Activated naive CD8-positive, alpha-beta T cell treated with anti-CD3 and anti-CD28 coated beads for 36 hours (primary cell): ENCODE measurements at places on chromosomes 11 and 22. TPM values are rescaled to one million over a fixed set of nuclear protein-coding genes. Genes with fewer than 3 reads are reported as not detected.

- H3K27ac ChIP-seq: no peak overlapping the region
- no peaks in the 10 kb centered on the region for H3K36me3 ChIP-seq
- no peaks in the 10 kb centered on the region for H3K4me1 ChIP-seq
- DNase-seq: no peak
- no peaks in the 10 kb centered on the region for H3K27me3 ChIP-seq
- no peak overlapping the region for H3K4me3 ChIP-seq
These were observed 51.5 kb downstream of the IRAG1 start for GRCh38 chr11:10641912-10642697.

- no peak overlapping the region for H3K4me3 ChIP-seq
- H3K27me3 ChIP-seq: no peaks in the 10 kb centered on the region
- H3K4me1 ChIP-seq: peaks cover 1% of the 10 kb centered on the region
- H3K36me3 ChIP-seq: no peaks in the 10 kb centered on the region
- no peak for DNase-seq
These were observed 106.9 kb downstream of the CTNND1 start for GRCh38 chr11:57868491-57868890.

Gene OR2AG2
- total RNA-seq: 0.08 TPM

- no peak overlapping the region for H3K27ac ChIP-seq
- H3K4me1 ChIP-seq: no peaks in the 10 kb centered on the region
- H3K27me3 ChIP-seq: no peaks in the 10 kb centered on the region
- no peaks in the 10 kb centered on the region for H3K36me3 ChIP-seq
- no peak for DNase-seq
These were observed 367.6 kb downstream of the SOX6 start for GRCh38 chr11:15988693-15989231.

Gene TIGD3
- total RNA-seq: 0.54 TPM

GRCh38 chr11:398826-399225 lies 4.8 kb downstream of the PKP3 start:
- no peaks in the 10 kb centered on the region for H3K4me1 ChIP-seq
- no peak overlapping the region for H3K4me3 ChIP-seq
- DNase-seq: no peak
- peaks cover 3% of the 10 kb centered on the region for H3K36me3 ChIP-seq

- peaks cover 32% of the 10 kb centered on the region for H3K4me1 ChIP-seq
- H3K27me3 ChIP-seq: no peaks in the 10 kb centered on the region
- H3K36me3 ChIP-seq: peaks cover 27% of the 10 kb centered on the region
- H3K4me3 ChIP-seq: no peak overlapping the region
These were observed 2.4 kb downstream of the RRP8 start for GRCh38 chr11:6601041-6601461.

Gene KRTAP5-2
- not detected for total RNA-seq

DNA sequence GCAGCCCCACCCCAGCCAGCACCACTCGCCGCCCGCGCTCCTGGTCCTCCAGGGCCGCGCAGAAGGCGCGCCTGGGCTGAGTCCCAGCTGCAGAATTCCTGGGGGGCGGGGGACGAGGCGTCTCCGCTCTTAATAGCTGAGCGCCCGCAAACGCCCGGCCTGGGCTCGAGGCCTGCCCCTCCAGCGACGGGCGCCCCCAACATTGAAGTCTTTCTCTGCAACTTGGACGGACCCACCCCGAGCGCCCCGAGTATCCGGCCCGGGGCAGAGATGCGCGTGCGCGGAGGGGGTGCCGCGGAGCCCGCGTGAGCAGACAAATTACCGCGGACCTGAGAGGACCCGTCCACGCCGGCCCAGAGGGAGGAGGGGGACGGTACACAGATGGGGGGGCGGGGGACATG lies 6.7 kb upstream of the SYT7 start:
- no peaks in the 10 kb centered on the region for H3K36me3 ChIP-seq
- peaks cover 9% of the 10 kb centered on the region for H3K4me1 ChIP-seq
- H3K27ac ChIP-seq: no peak overlapping the region
- DNase-seq: peak; percentile 40

Gene IL18
- total RNA-seq: not detected

GRCh38 chr22:32951076-32951806 lies 106.9 kb downstream of the SYN3 start:
- no peak overlapping the region for H3K27ac ChIP-seq
- no peaks in the 10 kb centered on the region for H3K4me1 ChIP-seq
- no peak for DNase-seq
- no peak overlapping the region for H3K4me3 ChIP-seq
- H3K36me3 ChIP-seq: no peaks in the 10 kb centered on the region
- H3K27me3 ChIP-seq: no peaks in the 10 kb centered on the region

DNA sequence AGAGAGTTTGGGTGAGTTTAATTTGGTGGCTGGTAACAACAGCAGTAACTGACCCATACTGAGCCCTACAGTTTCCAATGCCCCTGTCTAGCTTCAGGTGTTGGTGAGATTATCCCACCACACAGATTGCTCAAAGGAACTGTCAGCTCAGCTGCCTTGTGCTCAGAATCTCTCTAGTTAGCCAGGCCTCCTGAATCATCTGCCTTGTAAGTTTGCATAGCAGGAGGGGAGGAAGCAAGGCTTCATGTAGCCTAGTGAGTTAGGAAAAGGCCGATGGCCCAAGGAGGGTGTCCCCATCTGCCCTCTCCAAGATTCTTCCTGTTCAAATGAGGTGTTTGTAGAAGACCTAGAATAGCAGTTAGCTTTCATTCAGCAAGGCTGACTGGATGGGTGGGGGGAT lies 74.3 kb downstream of the MICAL2 start:
- no peak overlapping the region for H3K4me3 ChIP-seq
- DNase-seq: no peak
- H3K27me3 ChIP-seq: no peaks in the 10 kb centered on the region
- peaks cover 5% of the 10 kb centered on the region for H3K36me3 ChIP-seq
- H3K4me1 ChIP-seq: peaks cover 23% of the 10 kb centered on the region
- no peak overlapping the region for H3K27ac ChIP-seq

DNA sequence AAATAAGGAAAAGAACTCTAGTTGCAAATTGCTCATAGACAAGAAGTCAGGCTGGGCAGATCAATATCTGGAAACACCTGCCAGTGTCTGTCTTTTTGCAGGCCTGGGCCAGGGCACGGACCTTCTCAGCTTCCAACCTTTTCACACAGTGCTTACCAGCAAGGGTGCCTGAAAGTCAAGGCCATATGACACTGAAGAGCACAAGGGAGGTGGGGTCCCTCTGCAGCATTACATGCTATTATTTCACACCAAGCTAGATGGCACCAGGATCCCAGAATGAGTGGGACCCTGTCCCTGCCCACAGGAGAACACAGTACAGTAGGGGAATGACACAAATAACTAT lies 5.9 kb upstream of the PEX26 start:
- H3K36me3 ChIP-seq: no peaks in the 10 kb centered on the region
- H3K27ac ChIP-seq: no peak overlapping the region
- peaks cover 3% of the 10 kb centered on the region for H3K27me3 ChIP-seq
- peaks cover 7% of the 10 kb centered on the region for H3K4me1 ChIP-seq

GRCh38 chr11:11758603-11759196 lies 83.1 kb upstream of the USP47 start:
- H3K27ac ChIP-seq: no peak overlapping the region
- H3K36me3 ChIP-seq: no peaks in the 10 kb centered on the region
- H3K4me1 ChIP-seq: no peaks in the 10 kb centered on the region
- peaks cover 20% of the 10 kb centered on the region for H3K27me3 ChIP-seq
- DNase-seq: no peak

GRCh38 chr22:32037236-32037635 lies 5.8 kb upstream of the SLC5A1 start:
- H3K4me1 ChIP-seq: no peaks in the 10 kb centered on the region
- H3K4me3 ChIP-seq: no peak overlapping the region
- H3K36me3 ChIP-seq: no peaks in the 10 kb centered on the region
- no peak overlapping the region for H3K27ac ChIP-seq
- DNase-seq: no peak

DNA sequence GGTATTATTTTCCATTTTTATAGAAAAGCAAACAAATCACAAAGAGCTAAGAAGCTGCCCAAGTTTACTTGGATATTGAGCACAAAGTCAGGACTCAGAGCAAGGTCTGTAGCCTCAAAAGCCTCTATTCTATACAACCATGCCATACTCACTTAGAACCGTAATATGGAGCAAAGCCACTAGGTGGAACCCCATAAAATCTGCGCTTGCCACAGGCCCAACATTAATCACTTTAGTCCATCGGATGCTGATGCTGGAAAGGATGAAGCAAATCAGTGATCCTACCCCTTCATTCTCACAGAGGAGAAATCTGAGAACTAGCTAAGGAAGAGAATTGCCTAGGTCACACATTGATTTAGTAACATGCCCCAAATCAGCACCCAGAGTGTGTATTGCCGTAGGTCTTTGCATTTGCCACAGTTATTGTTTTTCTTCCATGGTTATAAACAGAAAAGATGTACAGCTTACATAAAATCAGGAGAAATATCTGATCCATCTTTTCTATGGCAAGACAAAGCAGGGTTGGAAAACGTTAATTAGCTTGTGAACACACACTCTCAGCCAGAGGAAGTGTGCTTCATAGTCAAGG lies 56.7 kb upstream of the RAB38 start:
- H3K4me1 ChIP-seq: peaks cover 2% of the 10 kb centered on the region
- no peak overlapping the region for H3K4me3 ChIP-seq
- peaks cover 12% of the 10 kb centered on the region for H3K36me3 ChIP-seq
- DNase-seq: peak; percentile 4
- no peak overlapping the region for H3K27ac ChIP-seq
- no peaks in the 10 kb centered on the region for H3K27me3 ChIP-seq

Gene CLCF1
- total RNA-seq: 0.56 TPM

- peaks cover 10% of the 10 kb centered on the region for H3K27me3 ChIP-seq
- H3K36me3 ChIP-seq: no peaks in the 10 kb centered on the region
- no peak overlapping the region for H3K4me3 ChIP-seq
- no peak overlapping the region for H3K27ac ChIP-seq
These were observed 35.5 kb upstream of the SLC25A1 start for GRCh38 chr22:19214078-19214473.

DNA sequence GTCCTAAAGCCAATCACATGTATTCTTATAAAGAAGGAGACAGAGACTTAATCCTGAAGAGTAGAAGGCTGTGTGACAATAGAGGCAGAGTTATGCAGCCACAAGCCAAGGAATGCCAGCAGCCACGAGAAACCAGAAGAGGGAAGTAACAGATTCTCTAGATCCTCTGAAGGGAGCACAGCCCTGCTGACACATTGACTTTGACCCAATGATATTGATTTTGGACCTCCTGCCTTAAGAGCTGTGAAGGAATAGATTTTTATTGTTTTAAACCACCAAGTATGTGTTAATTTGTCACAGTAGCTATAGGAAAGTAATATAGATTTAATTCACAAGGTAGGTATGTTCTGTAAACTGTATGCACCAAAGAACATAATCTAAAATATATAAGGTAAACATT lies 103.6 kb downstream of the TTC17 start:
- no peak for DNase-seq
- H3K4me1 ChIP-seq: no peaks in the 10 kb centered on the region

DNA sequence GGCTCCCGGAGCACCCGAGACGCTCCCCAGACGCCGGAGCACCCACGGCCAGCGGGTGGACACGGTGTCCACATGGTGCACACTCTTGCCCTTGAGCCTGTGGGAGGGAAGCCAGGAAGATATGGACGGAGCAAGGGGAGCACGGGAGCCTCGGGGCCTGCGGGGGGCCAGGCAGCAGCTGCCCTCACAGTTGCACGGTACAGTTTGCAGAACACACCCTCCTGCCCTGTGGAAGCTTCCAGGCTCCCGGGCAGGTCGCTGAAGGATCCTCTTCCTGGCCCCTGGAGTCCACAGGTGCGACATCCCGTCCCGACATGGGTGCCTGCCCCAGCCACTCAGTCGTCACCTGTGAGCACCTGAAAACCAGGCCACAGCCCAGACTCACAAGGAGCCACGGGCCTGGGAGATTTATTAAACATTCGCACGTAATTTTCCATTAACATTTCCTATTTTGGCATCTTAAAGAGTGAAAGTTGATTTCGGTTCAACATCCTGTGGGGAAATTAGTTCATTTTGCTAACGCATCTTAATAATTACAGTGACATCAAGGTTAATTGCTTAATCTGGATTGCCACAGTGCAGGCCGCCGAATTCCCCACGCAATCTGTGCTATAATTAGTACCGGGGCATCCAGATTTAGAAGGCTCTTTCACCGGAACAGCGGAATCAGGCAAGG lies 253.3 kb downstream of the BRD1 start:
- no peak overlapping the region for H3K4me3 ChIP-seq
- H3K36me3 ChIP-seq: peaks cover 3% of the 10 kb centered on the region
- no peaks in the 10 kb centered on the region for H3K27me3 ChIP-seq
- H3K27ac ChIP-seq: no peak overlapping the region
- H3K4me1 ChIP-seq: no peaks in the 10 kb centered on the region
- no peak for DNase-seq

Gene HBE1
- not detected for total RNA-seq

Gene OR8D1
- total RNA-seq: not detected

Gene FOLR1
- not detected for total RNA-seq

DNA sequence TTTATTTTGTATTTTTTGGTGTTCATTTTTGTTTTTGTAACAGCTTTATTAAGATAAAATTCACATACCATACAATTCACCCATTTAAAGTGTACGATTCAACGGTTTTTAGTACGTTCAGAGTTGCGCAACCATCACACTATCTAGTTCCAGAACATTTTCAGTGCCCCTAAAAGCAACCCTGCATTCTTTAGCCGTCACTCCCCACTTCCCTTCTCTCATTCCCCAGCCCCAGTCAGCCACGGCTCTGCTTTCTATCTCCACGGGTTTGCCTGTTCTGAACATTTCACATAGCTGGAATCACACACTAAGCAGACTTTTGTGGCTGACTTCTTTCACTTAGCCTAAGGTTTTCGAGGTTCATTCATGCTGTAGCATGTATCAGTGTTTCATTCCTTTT lies 9.6 kb upstream of the KCNQ1OT1 start:
- no peaks in the 10 kb centered on the region for H3K27me3 ChIP-seq
- H3K27ac ChIP-seq: no peak overlapping the region
- peaks cover 15% of the 10 kb centered on the region for H3K36me3 ChIP-seq
- no peak overlapping the region for H3K4me3 ChIP-seq

DNA sequence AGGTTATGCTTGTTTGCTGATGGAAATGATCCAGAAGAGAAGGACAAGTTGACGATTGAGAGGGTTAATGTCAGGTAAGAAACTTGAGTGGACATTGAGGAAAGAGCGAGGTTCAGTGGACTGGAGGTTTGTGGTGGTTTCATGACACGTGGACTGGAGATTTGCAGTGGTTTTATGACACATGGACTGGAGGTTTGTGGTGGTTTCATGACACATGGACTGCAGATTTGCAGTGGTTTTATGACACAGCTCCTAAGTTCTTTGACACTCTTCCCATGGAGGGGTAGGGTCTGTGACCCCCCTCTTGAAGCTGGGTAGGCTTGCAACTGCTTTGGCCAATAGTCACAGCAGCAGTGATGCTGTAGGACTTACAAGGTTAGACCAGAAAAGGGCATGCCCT lies 5.4 kb upstream of the MAPK8IP2 start:
- no peak overlapping the region for H3K4me3 ChIP-seq
- H3K27me3 ChIP-seq: peaks cover 13% of the 10 kb centered on the region
- H3K27ac ChIP-seq: no peak overlapping the region
- DNase-seq: no peak
